ENCODE measurements at places on chromosomes 16 and 17.

GRCh38 chr17:34423978-34424813 is 61.2 kb upstream of the CCL1 start:
- DNase-seq, result no peak

DNA sequence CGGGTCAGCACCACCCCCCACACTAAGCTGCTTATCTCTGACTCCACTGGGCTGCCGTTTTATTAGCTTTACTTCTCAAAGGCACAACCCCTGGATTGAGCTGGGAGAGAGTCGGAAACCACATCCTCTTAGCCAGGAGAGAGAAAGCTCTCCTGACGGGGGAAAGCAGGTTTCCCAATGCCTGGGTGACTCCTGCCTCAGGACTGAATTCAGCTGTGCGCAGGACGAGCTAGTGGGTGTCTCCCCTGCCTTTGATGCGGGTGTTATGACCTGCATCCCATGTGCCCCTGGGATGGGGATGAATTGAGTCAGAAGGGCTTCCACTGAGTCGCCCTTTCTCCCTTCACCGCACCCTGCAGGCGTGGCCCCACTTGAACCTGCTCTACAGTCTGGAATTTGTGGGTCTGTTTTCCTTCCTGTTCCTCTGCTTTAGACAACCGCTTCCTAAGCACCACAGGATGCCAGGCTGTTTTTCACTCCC is 819.2 kb upstream of the EEF2KMT start:
- DNase-seq, result no peak

- DNase-seq, result no peak
Observed at GRCh38 chr17:3015890-3016289, 47.5 kb downstream of the OR1D5 start.

- peak; percentile 63 for DNase-seq
Observed at GRCh38 chr17:39225959-39226683, 376 bp upstream of the STAC2 start.

Measured in stimulated activated CD8-positive, alpha-beta memory T cell treated with anti-CD3 and anti-CD28 coated beads, Interleukin-4, amount 100 ng/mL, for 24 hours (primary cell).